ENCODE measurements at places on chromosomes 11 and 22.

GRCh38 chr22:49674479-49675050 is 153.1 kb downstream of the BRD1 start:
- DNase-seq = no peak

DNA sequence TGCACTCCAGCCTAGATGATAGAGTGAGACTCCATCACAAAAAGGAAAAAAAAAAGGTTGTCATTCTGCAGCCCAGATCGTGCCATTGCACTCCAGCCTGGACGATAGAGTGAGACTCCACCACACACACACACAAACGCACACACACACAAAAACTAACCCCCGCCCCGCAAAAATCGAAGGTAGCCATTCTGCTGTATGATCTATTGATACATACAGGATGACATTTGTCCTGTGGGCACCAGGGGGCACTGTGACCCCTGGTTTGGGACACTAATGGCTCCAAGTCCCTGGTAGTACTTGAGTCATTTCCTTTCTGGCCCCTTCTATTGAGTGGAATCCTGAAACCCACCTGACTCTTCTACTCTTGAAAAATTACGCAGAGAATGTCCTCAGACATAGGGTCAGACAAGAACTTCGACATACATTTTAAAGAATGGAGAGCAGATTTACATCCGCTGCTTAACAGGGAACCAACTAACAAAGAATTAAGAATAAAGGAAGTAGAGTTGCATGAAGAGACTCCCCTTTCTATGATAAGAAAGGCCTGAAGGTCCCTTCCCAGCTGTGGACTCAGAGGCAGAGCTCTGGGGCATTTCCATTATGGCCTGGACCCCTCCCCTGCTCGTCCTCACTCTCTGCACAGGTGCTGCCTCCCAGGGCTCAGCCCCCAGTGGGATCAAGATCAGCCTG is 35.0 kb upstream of the PRAME start:
- DNase-seq = peak; percentile 19

DNA sequence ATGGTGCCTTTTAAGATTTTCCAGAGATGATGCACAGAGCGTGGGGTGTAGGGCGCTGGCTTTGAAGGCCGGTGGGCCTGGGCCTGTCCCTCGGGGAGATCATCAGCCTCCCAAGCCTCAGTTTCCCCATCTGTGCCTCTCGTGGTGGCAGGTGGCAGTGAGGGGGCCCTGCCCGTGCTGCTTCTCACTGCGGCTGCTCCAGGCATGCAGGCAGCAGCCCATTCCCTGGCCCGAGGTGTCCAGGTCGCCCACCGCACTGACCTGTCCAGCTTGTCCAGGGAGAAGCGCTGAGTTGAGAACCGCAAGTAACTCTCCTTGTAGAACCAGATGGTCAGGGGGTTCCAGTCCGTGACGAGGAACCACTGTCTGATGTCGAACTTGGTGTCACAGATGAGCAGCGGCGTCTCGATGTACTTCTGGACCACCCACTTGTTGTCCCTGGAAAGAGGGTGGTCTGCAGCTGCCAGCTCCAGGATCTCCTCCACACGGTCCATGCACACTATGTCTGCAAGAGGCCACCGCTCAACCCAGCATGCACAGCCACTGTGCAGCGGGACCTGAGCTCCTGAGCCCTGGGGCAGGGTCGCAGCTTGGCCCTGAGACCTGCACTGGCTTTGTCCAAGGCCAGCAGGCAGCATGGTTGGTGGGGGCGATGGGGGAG is 20.5 kb upstream of the IL17REL start:
- no peak for DNase-seq

GRCh38 chr11:78197816-78198215 is 9.1 kb downstream of the USP35 start:
- DNase-seq = no peak

DNA sequence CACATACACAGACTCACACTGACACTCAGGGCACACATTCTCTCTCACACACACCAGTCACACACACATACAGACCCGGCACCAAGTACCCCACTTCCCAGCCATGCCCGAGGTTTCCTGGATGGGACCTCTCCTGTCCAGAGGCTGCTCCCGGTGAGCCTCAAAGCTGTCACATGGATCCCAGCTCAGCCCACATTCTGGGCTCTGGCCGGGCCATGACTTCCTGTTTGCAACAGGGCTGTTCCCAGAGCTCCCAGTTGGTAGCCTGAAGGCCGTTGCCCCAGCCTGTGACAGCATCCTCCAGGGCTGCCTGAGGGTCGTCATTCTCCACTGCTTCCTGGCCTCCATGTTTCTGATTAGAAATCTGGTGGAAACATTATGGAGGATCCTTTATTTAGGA is 14.6 kb upstream of the CYP2D6 start:
- no peak for DNase-seq

DNA sequence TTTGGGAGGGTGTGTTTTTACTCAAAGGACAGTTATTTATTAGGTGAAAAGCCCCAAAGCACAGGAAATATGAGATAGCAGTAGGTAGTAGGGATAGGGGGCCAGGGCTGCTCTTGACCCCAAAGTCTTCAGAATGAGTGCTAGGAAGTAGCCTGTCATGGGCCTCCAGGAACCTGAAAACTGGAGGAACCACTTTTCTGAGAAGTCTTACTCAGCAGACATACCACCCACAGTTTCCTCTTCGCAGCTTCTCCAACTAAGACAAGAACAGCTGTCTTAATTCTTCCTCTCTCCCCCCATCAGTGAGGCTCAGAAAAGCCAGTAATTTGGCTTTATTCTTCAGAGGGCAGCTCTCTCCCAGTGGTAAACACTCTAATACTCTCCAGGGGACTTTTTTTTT is 84.0 kb upstream of the CTSC start:
- no peak for DNase-seq

DNA sequence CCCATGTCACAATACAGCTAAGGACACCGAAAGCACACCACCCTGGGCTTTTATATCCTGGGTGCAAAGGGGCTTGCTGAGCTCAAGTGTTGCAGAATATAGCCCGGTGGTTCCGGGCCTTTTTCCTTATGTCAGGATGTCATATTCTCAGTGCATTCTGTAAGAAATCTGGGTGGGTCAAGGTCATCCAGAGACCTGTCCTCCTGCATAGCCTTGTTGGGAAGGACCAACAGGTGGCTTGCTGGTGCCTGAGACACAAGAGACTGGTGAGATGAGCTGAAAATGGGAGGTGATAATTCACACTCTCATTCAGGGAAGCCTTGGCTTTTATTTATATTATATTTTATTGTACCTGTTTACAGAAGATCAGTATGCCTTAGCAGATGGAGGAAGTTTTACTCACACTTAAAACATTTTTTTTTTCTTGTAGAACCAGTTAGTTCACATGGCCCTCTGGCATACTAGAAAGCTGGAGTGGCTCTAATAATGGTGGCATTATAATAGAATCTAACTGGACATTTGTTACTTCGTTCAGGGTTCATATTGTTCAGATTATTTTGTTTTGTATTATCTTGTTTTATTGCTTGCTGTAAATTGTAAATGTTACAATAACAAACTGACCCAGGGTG is 14.6 kb upstream of the TMEM123 start:
- no peak for DNase-seq

- no peak for DNase-seq
Measured at GRCh38 chr22:35547987-35548721, 7.5 kb downstream of the RASD2 start.

DNA sequence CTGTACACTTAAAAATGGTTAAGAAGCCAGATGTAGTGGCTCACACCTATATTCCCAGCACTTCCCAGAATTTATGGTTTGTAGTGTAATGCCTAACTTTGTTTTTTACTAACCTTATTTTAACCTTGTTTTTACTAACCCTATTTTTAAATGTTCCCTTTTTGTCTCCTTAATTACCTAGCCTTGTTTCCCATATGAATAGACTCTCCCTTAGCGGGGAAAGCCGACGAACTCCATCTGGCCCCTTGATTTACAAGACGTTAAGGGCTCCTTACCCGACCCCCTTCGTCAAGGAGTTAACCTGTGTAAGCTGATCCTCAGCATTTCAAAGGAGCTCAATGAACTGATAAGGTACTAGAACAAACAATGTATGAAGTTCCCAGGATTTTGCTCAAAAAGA is 17.1 kb downstream of the APOBEC3H start:
- no peak for DNase-seq
